Kidney tubule cell (primary cell): ENCODE measurements at places on chromosomes 1 and 21.

GRCh38 chr1:234303231-234303630, 70.0 kb upstream of the COA6 start:
- no peak for DNase-seq

DNA sequence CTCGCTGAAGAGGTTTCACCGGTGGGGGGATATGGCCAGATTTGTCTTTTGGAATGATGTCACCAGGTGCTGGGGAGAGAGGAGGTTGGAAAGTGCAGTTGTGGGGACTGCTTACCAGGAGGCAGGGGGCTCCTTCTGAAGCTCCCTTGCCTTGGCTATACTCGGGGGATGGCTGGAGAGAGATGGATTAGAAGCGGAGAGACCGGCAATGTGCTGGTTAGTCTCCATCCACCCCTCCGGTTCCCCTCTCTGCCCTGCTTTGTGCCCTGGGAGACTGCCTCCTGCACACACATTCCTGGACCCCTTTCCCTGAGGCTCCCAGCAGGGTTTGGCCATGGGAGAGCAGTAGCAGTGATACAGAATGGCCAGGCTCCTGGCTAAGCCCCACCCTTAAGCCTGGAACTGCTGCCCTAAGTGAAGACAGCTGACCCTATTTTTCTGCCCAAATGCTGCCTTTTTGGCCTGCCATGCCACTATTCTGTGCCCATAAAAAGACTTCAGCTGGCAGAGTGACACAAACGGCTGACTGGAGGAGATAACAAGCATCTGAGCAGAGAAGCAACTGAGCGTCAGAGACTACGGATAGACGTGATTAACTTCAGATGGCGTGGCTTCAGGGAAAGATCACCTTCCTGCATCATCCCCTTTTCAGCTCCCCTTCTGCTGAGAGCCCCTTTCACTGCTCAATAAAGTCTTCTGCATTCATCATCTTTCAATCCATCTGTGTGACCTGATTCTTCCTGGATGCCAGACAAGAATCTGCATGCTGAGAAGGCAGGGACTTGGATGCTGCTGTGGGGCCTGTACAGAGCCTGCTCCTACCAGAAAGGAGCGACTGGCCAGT, 14.5 kb upstream of the VPS13D start:
- no peak for DNase-seq

GRCh38 chr1:25534410-25534788, 9.0 kb upstream of the LDLRAP1 start:
- DNase-seq, result no peak

DNA sequence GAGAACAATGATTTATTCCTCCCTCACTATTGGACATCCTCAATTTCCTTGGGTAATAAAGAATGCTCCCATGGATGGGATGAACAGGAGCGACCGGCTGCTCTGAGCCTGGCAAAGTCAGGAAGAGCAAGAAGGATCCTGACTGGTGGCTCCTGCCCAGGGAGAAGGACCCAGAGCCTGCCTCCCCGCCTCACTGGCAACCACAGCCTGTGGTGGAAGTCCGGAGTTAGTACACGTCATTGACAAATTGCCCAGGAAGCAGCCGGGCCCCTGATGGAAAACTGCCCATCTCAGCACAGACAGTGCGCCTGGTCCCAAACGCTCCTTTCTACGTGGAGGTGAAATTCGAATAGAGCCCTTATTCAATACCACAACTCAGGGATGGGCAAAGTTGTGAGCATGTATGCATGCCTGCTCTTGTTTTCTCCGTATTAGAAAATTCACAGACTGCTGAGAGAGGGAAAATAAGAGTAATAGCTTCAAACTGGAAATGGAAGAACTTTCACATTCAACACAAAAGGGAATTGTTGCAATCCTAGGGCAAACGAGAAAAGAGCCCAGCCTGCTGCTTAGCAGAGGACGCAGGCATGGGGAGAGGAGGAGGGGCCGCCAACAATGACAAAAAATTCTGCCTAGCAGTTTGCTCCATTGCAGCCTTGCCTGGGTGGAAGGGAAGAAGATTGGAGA, 397.1 kb upstream of the VAMP3 start:
- no peak for DNase-seq

DNA sequence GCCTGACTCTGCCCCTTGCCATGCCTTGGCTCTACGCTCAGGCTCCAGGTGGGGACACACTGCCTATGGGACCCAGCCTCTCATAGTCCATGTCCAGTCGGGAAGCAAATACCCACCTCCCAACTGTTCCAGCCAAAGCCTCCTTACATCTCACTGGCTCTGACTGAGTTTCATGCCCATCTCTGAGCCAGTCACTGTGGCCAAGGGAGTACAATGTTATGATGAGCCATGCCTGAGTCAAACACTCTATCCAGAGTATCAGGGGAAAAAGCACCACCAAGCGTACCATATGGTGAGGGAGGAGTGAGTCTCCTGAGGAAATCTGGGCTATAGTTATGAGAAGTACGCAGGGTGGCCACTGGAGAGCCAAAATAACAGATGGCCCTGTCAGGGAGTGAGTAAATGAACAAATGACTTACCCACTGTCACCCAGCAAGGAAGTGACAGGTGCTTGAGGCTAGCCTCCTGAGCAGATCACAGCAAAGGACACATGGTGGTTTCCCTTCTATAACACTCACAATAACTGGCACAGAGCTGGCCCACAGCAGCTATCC, 236.6 kb upstream of the GJB5 start:
- no peak for DNase-seq

DNA sequence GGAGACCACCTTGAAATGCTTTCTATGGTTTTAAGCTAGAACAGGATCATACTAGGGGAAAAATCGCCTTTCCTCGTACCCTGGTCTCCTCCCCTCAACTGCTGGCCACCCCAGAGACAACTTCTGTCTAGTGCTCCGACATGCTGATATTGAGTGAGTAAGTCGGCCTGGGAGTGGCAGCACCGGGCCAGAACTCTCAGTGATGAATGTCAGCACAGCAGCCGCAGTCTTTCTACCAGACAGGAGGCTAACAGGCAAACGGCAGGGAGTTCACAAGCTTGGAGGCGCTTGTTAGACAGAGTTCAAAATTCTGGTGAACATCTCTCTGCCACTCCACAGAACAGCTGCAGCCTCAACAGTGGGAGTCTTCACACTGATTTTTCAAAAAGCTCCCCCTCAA, 716.9 kb downstream of the ADGRL2 start:
- DNase-seq, result peak; percentile 42
